Kidney (tissue), 22 donors: ENCODE measurements at places on chromosomes 6 and 20. TPM values are rescaled to one million over a fixed set of nuclear protein-coding genes. Genes with fewer than 3 reads are reported as not detected.

DNA sequence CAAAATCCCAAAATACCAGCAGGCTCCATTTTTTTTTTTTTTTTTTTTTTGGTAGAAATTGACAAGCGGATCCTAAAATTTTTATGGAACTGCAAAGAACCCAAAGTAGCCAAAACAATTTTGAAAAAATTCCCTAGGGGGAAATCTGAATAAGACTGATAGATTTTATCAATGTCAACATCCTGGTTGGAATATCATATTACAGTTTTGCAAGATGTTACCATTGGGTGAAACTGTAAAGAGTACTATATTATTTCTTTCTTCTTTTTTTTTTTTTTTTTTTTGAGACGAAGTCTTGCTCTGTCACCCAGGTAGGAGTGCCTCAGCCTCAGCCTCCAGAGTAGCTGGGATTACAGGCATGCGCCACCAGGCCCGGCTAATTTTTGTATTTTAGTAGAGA, 29.4 kb upstream of the BEND3 start:
- no peak for DNase-seq

DNA sequence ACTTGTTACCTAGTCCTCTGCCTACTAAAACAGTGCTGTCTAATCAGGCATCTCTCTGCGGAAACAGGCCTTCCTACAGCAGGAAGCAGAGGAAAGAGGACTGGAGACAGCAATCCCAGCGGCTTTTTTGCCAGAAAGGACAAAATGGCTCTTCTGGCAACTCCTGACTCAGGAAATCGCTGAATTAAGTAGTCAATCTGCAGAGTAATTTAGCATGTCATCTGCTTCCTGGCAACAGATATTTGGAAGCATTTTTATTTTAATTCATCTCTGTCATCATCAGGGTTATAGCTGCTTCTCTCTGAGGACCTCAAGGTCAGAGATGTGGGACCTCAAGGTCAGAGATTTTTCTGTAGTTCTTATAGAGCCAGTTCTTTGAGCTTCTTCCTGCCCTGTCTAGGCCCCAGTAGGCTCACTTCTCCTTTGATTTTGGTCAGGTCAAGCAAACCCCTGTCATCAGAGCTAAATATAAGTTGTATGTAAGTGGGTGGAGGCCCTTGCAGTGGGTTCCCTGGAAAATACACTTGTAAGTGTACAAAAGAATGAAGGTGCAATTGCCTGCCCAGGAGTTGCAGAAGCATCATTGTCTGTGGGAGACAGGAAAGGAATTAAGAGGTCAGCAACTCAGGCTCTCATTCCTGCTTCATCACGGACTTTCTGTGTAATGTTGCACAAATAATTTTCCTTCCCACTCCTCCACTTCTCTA, 229.4 kb downstream of the ALDH8A1 start:
- DNase-seq = no peak

DNA sequence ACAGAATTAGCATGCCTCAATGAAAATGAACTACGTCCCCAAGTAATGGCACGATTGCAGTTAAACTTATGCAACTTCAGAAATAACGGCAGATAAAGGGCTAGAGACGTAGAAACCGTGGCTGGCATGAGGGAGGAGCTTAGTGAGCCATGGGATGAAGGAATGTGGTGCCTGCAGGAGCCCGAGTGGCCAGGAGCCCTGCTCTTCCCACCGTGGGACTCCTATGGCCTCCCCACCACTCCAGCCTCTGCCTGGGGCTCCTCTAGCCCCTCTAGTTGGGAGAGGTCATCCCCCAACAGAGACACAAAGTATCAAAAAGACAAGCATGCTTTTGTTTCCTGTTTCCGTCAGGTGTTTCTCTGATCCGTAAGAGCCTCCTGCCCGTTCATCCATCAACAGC, 75.1 kb upstream of the BHLHE23 start:
- no peak for DNase-seq

- DNase-seq = no peak
These were observed 27.9 kb downstream of the B4GALT5 start for GRCh38 chr20:49685809-49686208.

DNA sequence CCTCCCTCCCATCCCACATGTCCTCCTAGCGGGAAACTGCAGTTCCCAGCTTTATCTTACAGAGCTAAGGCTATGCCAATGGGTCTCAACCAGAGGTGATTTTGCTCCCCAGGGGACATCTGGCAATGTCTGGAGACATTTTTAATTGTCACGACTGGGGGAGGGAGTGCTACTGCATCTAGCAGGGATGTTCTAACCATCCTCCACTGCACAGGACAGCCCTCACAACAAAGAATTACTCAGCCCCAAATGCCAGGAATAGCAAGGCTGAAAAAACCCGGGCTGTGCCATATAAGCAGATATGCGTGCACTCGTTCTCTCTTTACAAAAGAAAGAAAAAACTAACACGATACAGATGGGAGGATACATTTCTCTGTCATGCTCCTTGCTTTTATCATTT, 8.5 kb downstream of the MRPS18A start:
- DNase-seq = no peak

DNA sequence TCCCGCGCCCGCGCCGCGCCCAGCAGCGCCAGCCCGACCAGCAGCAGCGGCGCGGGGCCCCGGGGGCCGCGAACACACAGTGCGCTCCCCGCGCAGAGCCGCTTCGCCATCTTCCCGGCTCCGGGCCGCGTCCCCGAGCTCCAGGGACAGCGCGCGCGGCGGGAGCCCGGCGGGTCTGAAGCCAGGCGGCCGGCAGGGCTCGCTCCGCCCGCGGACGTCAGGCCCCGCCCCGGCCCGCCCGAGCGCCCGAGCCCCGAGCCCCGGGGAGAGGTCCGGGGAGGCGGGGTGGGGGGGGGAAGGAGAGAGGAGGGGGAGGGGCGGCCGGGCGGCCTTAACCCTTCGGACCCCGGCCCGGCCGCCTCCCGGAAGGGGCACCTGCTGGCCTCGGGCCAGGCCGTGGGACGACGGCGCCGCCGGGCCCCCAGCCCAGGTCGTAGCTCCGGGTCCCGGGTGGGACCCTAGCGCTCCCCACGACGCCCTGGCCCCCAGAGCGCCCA, at the start of gene LAMA5:
LAMA5 (minus strand) TSS at position 177 of the 497 bp plus-strand sequence; CDS start at position 110, 67 bp downstream.
- DNase-seq = peak; percentile 90

DNA sequence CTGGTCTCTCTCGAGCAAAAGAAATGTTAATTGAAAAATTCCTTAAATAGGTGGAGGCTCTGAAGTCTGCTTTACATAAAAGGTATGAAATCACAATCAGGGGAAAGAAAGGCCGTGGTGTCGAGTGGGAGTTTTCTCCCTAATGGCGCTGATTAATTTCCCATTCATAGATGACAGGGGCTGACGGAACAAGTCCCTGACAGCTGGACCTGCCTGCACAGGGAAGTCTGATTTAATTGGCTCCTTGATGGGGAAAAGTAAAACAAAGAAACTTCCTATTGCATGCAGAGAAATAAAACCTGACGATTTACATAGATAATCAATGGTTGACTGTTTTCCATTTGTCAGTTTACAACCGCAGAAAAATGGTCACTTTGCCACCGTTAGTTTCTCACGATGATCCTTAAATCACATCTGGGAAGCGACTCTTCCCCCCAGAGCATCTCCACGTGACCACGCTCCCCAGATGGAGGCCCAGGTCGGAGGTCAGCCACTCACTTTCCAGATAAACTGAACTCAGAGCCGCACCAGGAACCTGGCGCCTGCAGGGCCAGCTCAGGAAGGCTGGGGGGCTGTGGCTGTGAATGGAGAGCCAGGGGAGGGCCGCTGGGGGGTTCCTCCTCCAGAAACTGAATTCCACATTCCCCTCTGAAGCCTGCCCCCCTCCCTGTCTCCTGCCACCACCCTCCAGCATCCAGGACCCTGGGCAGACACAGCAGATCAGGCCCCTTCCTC, 55.3 kb downstream of the DLL1 start:
- no peak for DNase-seq

DNA sequence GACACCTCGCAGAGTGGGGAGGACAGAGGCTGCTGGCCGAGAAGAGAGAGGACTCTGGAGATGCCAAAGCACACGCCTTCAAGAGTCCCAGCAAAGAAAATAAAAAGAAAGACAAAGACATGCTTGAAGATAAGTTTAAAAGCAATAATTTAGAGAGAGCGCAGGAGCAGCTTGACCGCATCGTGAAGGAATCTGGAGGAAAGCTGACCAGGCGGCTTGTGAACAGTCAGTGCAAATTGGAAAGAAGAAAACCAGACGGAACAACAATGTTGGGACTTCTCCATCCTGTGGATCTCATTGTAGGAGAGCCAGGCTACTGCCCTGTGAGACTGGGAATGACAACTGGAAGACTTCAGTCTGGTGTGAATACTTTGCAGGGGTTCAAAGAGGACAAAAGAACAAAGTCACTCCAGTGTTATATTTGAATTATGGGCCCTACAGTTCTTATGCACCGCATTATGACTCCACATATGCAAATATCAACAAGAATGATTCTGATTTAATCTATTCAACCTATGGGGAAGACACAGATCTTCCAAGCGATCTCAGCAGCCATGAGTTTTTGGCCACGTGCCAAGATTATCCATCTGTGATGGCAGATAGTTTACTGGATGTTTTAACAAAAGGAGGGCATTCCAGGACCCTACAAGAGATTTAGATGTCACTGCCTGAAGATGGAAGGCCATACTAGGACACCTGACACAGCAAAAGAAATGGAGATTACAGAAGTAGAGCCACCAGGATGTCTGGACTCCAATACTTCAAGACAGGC, 52.2 kb downstream of the REV3L start:
- no peak for DNase-seq

- DNase-seq = no peak
These were observed 62.7 kb downstream of the ANKS1A start for GRCh38 chr6:34951731-34952130.

GRCh38 chr6:82217018-82217586, 30.4 kb downstream of the IBTK start:
- DNase-seq = no peak

GRCh38 chr6:36094753-36095496, 35.4 kb upstream of the MAPK13 start:
- DNase-seq = peak; percentile 91

GRCh38 chr6:151391471-151392413, at the start of gene ZBTB2:
Gene ZBTB2 (minus strand): TSS chr6:151391559. CDS start chr6:151373637, 17,922 bp downstream.
- peak; percentile 90 for DNase-seq

- peak; percentile 89 for DNase-seq
These were observed 83.8 kb downstream of the IYD start for GRCh38 chr6:150452428-150453243.

TREML1 gene
- polyA plus RNA-seq = not detected

HDGFL1 gene
- polyA plus RNA-seq = not detected

NOTCH4 gene
- polyA plus RNA-seq = 22.5 TPM

RAET1E gene
- 3.1 TPM for polyA plus RNA-seq

RUNX2 gene
- polyA plus RNA-seq = 2.3 TPM

ULBP3 gene
- polyA plus RNA-seq = 0.71 TPM
